Liver (tissue), 10 donors: ENCODE measurements at places on chromosomes 4 and X.

GRCh38 chr4:54032558-54033135 is 31.8 kb downstream of the CHIC2 start:
- DNase-seq = no peak

- no peak for DNase-seq
Measured at GRCh38 chrX:120291211-120291610, 20.1 kb downstream of the TMEM255A start.

DNA sequence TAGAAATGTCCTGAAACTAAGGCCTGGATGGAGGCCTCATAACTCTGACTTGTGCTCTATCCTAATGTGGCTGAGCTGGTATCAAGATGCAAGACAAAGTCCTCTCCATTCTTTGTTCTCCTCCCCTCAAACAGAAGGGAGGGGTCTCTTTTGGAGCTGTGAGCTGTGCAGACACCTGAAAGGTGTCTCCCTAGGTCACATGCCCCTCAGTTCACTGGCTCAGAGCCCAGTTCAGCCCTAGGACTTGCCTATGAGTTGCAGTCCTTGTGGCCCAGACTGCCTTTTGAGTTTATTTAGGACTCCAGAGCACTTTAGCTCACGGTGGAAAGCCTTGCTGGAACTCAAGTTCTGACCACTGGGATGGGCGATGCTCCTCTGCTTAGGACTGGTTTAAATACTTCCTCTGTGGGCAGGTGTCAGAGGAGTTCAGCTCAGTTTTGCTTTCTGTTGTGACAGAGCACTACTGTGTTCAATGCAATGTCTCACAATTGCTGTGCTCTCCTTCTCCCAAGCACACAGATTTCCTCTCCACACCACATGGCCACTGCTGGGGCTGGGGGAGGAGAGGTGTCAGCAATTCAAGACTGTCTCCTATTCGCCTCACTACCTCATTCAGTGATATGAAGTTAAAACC is 84.8 kb upstream of the ZNF827 start:
- no peak for DNase-seq

DNA sequence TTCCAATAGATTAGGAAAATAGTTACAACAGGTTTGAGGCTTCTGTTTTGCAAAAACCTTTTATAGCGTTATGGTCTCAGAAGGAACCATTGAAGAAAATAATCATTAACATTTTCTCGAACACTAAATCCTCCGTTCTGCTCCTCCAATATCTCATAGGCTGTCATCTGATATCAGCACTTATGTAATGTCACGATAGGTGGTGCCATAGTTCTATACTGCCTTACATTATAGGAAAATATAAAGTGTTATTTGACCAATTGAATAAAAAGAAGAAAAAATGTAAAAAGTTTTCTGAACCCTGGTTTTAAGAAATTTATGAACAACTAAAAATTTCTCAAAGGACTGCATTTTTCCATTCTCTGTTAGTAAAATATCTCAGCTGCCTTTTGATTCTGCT is 291.4 kb downstream of the RPA4 start:
- no peak for DNase-seq

DNA sequence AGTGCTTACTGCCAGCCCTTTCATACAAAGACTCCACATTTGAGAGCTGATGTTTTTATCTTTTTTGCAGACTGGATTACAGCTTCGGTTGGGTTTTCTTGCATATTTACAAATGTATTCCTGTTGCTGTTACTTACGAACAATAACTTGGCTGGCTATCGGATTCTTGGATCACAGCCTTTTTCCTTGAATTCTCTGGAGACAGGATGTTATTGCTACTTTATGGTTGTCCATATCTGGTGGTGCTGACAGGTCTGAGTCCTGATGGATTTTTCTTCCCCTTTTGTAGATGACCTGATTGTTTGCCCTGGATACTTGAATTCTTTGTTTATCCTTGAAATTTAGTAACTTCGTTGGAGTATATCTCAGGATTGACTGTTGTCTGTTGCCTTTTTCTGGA is 77.7 kb downstream of the PDK3 start:
- DNase-seq = no peak

GRCh38 chr4:65668201-65669089 is 1.8 kb downstream of the EPHA5 start:
- no peak for DNase-seq

DNA sequence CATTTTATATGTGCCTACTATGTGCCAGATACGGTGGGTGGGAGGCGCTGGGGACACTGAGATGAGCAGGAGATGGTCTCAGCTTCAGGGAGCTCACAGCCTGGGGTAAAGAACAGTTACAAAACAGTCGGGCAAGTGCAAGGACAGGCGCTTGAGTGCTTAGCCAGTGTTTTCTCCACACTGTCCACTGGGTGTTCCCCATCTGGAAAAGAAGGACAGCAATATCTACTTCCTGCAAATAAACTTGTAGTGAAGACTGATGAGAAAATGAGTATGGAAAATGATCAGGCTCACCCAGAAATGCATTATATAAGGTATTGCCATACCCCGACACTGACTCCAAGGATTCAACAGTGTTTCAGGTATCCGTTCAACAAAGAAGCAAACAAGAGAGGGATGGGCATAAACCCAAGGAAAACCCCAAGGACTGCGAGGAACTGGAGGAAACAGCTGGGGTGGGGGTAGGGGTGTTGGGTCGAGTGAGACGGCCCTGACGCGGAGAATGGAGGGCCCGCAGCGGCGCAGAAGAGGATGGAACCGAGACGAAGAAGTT is 835 bp downstream of the TMEM185A start:
- no peak for DNase-seq
